T-helper 2 cell (primary cell): ENCODE measurements at places on chromosomes 1 and 21.
A peak's percentile ranks its signal among the peaks of the same experiment; 100 is the strongest.

- no peak for DNase-seq
Measured at GRCh38 chr1:38888423-38889333, 7.3 kb upstream of the GJA9 start.

- DNase-seq = peak; percentile 64
Measured at GRCh38 chr1:37682334-37682987, 9.9 kb upstream of the CDCA8 start.

- DNase-seq = no peak
Measured at GRCh38 chr1:154427173-154428139, 22.3 kb downstream of the IL6R start.

DNA sequence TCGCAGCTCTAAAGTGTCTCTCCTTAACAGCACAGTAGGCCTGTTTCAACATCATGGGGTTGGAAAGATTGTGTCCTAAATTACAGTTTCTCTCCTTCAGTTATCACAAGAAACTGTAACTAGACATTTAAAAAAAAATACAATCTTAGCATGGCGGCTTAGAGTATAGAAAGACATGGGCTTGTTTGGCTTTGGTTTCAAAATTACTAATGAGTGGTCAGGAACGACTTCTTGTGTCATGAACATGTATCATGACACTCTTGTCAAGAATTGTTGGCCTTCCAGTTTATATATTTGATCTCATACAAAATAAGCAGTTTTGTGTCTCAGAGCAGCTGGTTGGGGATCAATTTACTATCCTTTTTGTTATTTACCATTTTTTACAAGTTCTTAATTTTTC is 2.1 kb downstream of the GJA8 start:
- no peak for DNase-seq

- no peak for DNase-seq
Measured at GRCh38 chr1:187696073-187696472, 867.3 kb downstream of the PLA2G4A start.

- no peak for DNase-seq
Measured at GRCh38 chr1:23805025-23805424, 4.5 kb upstream of the GALE start.

DNA sequence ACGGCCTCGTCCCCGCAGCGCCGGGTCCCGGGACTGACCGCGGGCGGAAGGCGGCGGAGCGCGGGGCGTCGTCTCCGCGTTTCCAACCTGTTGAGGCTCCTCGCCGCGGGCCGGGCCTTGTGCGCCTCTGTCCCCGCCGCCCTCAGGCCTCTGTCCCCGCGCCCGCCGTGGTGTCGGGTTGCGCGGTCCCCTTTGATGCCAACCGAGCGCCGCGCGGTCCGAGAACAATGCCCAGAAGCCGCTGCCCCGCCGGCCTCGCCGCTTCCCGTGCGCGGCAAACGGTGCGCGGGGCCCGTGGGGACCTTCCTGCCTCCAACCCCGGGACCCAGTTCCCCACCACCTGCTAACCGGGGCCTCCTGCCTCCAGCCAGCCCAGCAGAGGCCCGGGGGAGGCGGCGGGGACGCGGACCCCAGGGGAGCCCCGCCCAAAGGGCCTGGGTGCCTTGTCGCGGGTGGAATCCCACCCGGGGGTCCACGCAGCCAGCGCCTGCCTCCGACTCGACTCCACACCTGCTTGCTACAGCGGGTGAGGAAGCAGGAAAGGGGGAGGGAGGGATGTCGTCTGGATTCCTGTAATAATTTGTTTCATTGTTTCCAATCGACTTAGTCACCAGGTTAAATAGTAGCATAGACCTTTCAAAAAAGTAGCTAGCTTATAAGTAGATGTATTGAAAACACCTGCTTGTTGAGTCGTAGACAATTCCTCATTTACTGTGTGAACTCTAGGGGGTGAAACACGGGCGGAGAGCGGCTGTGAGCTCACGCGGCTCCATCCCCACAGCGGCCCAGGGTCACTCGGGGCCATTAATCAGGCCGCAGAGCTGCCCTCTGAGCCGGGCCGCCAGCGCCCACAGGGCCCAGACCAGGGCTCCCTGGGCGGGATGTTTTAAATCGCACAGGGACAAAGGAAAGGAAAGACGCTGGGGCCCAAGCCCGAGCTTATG is 1.1 kb downstream of the COL18A1 start:
- no peak for DNase-seq

GRCh38 chr1:184975208-184975870 is 1.0 kb upstream of the NIBAN1 start:
- DNase-seq = peak; percentile 58

DNA sequence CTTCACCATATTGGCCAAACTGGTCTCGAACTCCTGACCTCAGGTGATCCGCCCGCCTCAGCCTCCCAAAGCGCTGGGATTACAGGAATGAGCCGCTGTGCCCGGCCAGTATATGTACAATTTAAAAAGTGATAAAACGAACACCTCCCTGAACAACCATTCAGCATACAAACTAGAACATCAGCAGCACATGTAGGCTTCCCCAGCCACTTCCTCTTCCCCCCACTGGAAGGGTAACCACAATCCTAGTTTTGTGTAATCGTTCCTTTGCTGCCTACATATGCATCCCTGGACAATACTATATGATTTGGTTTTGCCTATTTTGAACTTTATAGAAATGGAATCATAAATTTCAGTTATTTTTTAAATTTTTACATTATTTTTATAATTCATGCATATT is 60.4 kb downstream of the DESI2 start:
- no peak for DNase-seq

- DNase-seq = no peak
Measured at GRCh38 chr1:56516539-56517252, 62.7 kb downstream of the PLPP3 start.

DNA sequence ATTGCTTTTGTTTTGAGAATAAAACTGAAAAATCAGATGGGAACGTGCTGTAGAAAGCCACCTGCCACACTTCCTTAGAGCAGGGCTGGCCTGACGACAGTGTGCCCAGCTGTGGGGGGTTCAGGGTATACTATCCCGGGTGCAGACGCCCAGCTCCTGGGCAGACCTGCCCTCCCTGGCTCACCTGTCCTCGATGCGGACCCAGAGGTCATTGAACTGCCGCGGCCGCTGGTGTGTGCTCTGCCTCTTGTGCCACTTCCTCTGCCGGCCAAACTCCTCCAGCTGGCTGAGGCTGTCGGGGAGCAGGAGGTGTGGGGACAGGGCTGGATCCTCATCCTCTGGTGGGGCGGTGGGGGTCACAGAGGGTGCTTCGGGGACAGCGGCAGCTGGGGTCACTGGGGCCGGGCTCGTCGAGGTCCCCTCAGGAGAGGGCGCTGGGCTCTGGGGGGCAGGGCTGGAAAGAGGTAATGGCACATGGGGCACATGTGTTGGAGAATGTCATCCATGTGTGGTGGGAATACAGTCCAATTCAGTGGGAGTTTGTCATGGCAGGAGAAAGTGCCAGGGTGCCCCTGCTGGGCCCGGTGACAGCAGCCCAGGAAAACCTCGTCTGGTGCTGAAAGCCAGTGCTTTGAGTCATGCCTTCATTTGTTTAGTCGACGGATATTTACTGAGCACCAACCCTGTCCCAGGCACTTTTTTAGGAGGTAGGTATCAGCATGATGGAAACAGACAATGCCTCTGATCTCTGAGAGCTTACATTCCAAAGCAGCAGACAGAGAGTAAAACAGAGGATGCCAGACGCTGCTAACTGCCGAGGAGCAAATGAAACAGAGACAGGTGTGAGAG is 222.0 kb downstream of the TRABD2B start:
- DNase-seq = no peak
